ENCODE measurements at places on chromosomes 5 and 9.

DNA sequence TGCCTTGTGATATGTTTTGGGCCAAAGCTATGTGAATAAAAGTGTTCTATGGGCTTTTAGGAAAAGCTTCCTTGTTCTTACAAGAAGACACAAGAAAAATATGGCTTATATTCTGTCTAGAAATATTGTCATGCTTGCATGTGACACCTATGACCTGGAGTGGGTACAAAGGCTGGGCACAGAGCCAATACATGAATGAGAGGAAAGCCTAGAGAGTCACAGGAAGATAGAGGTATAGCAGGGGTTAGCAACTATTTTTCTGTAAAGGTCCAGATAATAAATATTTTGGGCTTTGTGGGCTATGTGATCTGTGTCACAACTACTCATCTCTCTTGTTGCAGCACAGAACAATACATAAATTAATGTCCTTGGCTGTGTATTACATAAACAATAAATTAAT is 196.6 kb upstream of the CD180 start:
- DNase-seq: no peak

DNA sequence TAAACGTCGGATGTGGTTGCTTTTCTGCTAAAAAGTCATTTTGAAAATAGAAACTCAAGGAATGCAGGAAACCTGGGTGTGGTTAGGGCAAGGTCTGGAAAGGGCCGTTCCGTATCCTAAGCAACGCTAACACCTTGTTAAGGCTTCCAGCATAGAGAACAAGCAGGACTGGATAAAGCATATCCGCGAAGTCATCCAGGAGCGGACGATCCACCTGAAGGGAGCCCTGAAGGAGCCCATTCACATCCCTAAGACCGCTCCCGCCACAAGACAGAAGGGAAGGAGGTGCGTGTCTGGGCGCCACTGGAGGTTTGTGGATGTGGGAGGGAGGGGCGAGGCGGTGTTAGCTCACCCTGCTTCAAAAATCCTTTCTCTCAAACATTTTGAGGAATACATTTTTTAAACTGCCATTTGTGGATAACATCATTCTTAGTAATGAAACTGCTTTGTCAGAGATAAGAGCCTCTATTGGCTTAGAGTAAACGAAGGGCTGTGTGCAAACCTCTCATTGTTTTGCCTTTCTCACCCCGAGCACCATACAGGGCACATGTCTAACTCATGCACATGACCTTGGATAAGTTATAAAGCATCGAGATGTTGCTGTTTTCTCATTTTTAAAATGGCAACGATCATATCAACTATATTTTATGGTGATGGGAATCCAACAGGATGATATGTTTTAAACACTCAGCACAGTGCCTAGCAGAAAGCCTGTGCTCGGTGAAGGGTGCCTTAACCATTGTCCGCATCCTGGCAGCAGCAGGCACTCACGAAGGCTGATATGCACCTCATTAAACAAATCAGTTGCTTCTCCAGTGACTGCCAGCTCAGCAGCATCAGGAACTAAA is 175.7 kb upstream of the OTULINL start:
- DNase-seq: no peak

DNA sequence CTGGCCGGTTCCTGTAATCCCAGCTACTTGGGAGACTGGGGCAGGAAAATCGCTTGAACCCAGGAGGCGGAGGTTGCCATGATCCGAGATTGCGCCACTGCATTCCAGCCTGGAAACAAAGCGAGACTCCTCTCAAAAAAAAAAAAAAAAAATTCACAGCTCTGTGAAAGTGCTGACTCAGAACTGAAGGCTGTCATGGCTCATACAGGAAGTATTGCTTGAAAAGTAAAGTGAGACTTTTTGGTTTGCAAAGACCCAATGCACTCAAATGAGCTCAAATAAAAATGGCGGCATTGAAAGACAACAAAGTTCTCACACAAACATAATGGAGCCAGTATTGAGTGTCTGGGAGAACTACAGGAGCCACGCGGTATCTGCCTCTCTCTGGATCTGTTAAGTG is 202.1 kb downstream of the FBXL7 start:
- DNase-seq: no peak

GRCh38 chr5:177132136-177133095 is 1.2 kb upstream of the NSD1 start:
- DNase-seq: peak; percentile 50

All from CD4-positive, alpha-beta T cell treated with Interferon alpha-2 for 1 hour (primary cell).